Esophagus muscularis mucosa (tissue), 4 donors: ENCODE measurements at places on chromosomes 4 and X. TPM values are rescaled to one million over a fixed set of nuclear protein-coding genes. Genes with fewer than 3 reads are reported as not detected.

The CYSLTR1 gene
- 19.6 TPM for total RNA-seq

The CRMP1 gene
- total RNA-seq: 1.7 TPM

DNA sequence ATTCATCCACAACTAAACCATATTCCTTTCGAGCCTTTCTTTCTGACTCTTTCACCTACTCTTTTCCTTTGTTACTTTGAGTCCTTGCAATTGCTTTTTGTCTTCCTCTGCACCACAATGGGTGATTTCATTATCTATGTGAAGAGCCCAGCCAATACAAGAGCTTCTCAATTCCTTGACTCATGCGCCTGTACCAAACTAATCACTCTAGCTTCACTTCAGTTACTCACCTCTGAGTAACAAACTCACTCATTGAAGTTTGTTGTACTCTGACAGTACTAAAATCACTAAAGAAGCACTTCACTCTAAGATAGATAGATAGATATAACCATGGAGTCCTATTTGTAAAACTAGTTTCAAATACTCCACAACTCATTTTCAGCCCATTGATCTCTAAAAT, 191.7 kb upstream of the EPHA5 start:
- no peak overlapping the region for H3K4me3 ChIP-seq
- H3K27me3 ChIP-seq: no peaks in the 10 kb centered on the region
- no peaks in the 10 kb centered on the region for H3K4me1 ChIP-seq

- no peaks in the 10 kb centered on the region for H3K36me3 ChIP-seq
- peak overlapping the region; percentile 46 for H3K27ac ChIP-seq
- no peaks in the 10 kb centered on the region for H3K27me3 ChIP-seq
- H3K4me3 ChIP-seq: no peak overlapping the region
- H3K4me1 ChIP-seq: peaks cover 15% of the 10 kb centered on the region
- DNase-seq: no peak
Observed at GRCh38 chr4:119103263-119103662, 32.4 kb upstream of the MYOZ2 start.

DNA sequence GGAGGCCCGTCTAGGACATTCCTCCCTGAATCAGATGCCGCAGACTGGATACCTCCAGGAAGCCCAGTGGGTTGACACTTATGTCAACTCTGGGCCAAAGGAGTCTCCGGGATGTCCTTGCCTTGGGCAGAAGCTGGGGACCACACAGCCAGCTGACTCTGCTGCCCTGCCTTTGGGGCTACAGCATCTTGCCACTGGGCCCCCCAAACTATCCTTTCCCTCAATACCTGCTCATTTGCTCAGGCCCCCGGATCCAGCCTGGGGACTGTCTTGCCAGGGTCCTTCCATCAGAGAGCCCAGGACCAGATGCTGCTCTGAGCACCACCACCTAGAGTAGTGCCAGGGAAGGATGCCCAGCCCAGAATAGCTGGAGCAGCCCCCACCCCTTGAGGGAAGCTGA, 19.0 kb downstream of the RAB33A start:
- no peaks in the 10 kb centered on the region for H3K4me1 ChIP-seq
- no peaks in the 10 kb centered on the region for H3K27me3 ChIP-seq
- H3K27ac ChIP-seq: no peak overlapping the region
- no peaks in the 10 kb centered on the region for H3K36me3 ChIP-seq
